ENCODE measurements at places on chromosomes 6 and 20. TPM values are rescaled to one million over a fixed set of nuclear protein-coding genes. Genes with fewer than 3 reads are reported as not detected.

Gene MDFI
- not detected for total RNA-seq

Gene SLC4A11
- total RNA-seq: 3.9 TPM

Gene SCUBE3
- 0.06 TPM for total RNA-seq

Gene PROKR2
- not detected for total RNA-seq

Gene C20orf202
- total RNA-seq: 0.37 TPM

Gene TMEM244
- total RNA-seq: 0.53 TPM

Gene CPNE5
- 1.7 TPM for total RNA-seq

Gene ZBTB9
- 11.5 TPM for total RNA-seq

Gene ZNF311
- total RNA-seq: 0.22 TPM

Gene LRRC73
- total RNA-seq: 0.53 TPM

Gene ULBP2
- 0.20 TPM for total RNA-seq

Gene MUC22
- not detected for total RNA-seq

Gene CDH22
- total RNA-seq: not detected

Gene CTAGE9
- not detected for total RNA-seq

Gene CALHM4
- total RNA-seq: not detected

Gene PBOV1
- not detected for total RNA-seq

Gene TMC2
- not detected for total RNA-seq

Gene PACRG
- 3.0 TPM for total RNA-seq

Data from T-cell (primary cell).